ENCODE measurements at places on chromosomes 7 and 10.

GRCh38 chr10:95860166-95860940, 47.4 kb upstream of the CC2D2B start:
- DNase-seq = no peak

DNA sequence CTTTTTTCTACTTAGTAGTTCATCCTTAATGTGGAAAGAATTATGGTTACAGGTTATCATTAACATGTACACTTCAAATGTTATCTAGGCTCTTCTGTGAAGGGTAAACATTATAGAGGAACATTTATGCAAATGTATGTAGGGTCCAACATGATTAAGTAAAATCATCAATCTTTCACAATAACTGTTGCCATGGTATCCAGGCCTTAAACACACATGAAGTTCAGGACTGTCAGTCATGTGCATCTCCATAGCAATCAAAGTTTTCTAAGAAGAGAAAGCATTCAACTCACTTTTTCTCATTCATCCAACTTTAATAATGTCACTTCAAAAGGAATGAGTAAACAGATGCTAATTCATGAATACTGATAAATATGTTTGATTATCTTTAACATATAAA, 83.6 kb downstream of the DNAJC1 start:
- no peak for DNase-seq

- no peak for DNase-seq
These were observed 2.3 kb upstream of the SH2B2 start for GRCh38 chr7:102284399-102284798.

GRCh38 chr10:69960606-69960987, 92.0 kb upstream of the MACROH2A2 start:
- DNase-seq = no peak

- DNase-seq = no peak
These were observed 202.2 kb downstream of the AUTS2 start for GRCh38 chr7:69800495-69800894.

GRCh38 chr10:10591715-10592341, 425.8 kb upstream of the CELF2 start:
- DNase-seq = no peak

DNA sequence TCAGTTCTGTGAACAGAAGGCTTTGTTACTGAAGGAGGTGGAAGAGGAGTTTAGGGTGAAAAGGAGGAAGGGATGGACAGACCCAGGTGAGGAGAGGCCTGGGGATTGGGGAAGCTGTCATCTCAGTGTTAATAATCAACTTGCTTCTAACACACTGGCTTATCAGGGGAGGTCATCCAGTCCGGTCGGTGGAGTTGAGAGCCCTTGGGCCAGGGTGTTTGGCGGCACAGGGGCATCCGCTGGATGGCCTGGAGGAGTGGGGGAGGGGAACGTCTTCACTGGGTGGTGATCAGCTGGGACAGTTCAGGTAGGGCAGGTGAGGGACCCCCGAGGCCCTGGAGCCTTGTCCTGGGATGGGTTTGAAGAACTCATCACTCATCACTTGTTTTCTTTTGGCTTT, 33.9 kb downstream of the SHH start:
- DNase-seq = no peak

- DNase-seq = no peak
These were observed 16.5 kb downstream of the DENND11 start for GRCh38 chr7:141685285-141686023.

DNA sequence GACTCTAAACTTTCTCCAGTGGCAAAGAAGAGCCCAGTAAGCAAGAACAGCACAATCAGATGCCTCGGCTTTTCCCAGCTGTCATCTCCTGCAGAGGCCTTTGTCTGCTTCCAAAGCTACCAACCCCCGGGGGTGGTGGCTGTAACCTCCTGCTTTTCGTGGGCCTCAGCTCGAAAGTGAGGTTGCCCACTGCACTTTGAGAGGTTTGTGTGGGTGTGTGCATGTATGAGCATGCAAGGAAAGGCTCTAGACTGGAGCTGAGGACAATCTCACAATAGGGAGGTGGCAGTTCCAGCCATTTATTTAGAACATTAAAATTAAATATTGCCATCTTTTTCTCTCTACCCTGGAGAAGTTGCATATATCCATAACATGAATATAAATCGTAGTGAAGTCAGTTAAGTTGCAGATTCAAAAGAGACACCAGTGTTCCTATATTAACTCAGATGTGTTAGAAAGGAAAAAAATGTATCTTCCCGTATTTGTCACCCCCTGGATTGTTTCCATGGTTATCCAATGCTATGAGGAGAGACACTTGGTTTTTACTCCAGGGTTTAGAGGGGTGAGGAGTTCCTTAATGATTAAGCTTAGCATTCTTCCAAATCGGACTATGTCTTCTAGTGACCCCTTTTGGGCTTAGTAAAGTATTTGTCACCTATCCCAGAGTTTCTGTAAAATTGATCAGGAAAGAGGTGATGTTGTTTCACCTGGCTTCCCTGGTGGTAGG, 781.1 kb downstream of the INHBA start:
- no peak for DNase-seq

- no peak for DNase-seq
These were observed 757 bp downstream of the RAB19 start for GRCh38 chr7:140404565-140405065.

DNA sequence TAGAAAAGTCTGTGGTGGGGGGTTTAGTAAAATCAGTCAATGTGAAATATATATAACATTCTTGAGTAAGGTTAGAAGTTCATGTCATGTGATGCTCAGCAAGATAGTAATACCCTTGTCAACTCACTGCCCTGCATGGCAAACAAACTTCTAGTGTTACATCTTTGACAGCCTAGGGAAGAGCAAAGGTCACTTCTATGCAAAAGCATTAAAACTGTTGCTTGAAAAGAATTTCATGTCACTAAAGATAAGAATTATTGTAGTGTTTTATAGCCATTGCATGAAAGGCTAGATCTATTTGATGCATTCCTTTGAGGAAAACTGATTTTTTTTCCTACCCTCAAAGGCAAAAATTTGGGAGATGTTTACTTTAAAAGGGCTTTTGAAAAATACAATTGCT, 176.0 kb downstream of the SKAP2 start:
- DNase-seq = no peak

DNA sequence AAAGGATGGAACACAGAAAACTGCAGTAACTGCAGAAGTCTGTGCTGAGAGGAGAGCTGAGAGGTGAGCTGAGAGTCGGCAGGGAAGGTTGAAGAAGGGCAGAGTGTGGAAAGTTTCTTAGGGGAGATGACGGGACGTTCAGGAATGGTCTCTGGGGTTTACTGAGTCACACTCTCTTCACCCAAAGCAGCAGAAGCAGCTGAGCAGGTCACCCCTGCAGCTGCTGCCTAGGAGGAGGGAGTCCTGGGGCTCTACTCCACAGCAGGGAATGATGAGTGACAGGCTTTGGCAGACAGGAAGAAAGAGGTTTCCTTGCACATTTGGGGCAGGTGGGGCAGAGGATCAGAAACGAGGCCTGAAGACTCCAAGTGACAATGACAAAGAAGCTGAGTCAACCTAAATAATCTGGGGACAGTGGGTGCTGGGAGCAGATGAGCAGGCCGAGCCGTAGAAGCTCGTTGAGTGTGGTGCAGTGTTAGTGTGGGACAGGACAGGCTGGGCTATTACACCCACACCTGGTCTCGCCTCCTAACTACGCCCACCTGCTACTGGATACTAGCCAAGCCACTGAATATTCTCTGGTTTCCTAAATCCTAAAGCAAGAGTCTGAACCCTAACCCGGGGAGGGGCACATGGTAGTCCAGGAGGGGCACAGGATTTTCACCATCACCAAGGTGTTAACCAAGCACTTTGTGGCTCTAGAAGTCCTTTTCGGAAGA, 24.9 kb downstream of the BEND7 start:
- DNase-seq = no peak

Measured in SK-N-MC (cell line).